Cerebellum (tissue), 4 donors: ENCODE measurements at places on chromosomes 16 and 17.

GRCh38 chr17:38440614-38441397 lies 12.5 kb downstream of the ARHGAP23 start:
- DNase-seq, result no peak

DNA sequence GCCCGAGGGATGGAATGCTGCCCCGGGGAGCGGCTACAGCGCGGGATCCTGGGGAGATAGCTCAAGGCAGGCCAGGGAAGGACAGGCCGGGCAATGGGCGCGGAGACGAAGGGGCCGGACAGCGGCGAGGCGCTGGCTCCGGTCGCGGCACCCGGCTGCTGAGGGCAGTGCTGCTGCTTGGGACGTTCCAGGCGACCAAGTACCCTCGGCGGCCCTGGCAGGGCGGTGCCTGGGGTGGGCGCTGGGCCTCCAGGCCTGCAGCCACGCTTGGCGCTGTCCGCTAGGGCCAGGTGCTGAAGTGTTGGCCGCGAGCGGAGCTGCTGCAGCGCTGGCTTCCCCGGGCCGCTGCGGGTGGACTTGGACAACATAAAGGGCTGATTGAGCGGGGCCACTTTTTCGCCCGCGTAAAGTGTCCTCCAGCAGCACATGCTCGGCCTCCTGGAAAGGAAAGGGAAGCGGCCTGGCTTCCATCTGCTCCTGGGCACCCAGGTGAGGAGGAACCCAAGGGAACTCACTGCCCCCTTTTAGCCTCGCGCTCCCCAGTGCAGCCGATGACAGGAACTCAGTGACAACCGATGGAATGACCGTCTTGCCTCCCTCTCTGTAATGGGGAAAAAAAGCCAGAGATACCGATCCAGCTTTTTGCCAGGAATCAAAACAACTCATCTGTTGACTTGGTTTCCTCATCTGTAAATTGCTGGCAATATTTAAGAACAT lies 23.7 kb downstream of the CLEC3A start:
- peak; percentile 38 for DNase-seq

DNA sequence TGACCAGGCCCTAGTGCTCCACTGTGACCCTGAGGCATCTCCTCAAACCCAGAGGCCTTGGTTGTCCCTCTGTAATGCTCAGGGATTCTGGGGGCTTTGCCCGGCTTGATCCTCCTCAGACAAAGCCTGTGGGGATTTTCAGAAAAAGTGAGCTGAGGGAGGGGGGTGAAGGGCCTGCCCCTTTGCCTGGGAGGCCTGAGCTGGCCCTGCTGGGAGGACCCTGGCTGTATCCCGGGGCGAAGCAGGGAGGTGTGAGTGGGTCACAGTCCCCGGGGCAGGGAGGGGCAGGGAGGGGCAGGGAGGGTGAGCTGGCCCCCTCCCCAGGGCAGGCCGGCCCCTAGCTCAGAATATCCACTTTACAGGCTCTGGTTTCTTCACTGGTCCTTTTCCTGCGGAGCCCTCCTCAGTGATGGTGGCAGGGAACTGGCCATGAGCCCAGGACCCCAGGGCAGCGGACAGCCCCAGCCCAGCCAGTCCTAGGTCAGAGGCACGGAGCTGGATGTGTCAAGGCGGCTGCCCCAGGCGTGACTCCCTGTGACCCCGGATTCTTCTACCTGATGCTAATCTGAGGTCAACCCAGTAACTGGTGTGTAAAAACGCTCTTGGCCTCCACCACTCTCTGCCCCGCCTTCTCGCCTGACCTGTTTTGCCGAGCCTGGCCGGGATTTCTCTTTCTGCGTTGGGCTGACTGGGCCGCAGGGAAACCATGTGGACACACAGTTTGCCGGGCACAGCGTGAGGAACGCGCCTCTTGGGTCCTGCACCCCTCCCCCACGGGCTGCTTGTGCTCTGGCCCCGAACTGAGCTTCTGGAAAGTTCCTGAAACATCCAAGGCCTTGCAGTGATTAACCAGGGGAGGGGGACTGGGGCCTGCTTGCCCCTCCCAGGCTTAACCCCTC lies 5.8 kb upstream of the FASN start:
- DNase-seq, result peak; percentile 72

DNA sequence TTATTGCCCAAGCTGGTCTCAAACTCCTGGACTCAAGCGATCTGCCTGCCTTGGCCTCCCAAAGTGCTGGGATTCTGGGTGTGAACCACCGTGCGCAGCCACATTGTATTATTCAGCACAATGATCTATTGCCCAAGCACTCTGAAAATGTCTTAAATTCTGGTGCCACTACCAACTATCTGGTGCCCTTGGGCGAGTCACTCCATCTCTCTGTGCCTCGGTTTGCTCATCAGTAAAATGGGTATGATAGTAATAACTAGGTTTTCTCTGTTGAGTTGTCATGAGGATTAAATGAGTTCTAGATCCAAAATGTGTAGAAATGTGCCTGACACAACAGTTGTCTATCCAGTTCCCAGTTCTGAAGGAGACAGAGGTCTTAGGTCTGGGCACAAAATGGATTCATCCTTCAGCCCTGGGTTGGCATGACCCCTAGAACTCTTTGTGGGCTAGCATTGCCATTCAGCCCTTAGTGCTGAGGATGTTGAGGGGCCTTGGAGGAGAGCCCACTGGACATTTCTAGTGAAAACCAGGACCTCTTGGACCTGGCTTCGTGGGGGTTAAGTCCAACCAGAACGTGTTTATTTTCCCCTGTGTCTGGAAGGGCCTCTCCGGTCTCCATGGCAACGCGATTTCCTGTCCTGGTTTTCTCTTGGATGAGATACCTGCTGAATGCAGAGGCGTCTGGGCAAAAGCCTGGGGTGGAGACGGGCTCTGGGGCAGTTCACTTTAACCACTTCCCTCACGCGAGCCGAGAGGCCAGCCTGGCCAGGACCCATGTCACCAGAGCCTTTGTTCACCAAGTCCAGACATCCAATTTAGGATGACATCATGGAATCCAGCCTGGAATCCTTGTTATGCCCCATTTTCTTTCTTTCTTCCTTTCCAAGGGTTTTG lies 43.7 kb upstream of the TNRC6A start:
- peak; percentile 89 for DNase-seq

DNA sequence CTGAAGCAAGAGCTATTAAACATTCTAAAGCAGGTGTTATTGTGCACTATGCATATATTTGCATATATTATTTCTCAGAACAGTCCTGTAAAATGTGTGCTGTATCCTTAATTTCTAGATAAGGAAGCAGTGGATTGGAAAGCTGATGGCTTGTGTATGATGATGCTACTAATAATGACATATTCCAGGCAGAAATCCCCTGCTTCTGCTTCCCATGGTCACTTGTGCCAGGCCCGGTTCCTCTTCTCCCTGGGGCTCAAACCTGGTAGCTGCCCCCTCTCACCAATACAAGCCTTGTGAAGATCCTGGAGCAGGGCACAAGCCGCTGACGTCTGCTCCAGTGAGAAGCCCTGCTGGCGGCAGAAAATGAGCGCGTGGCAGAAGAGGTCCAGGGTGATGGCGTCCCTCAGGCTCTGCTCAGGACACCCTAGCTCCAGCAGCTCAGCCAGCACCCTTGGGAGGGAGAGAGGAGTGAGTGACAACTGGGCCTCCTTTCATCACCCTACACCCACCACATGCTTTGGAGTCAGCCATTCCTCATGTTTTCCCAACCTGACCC lies 1.8 kb downstream of the CFAP119 start:
- DNase-seq, result no peak

- DNase-seq, result no peak
These were observed 48.8 kb downstream of the RPA1 start for GRCh38 chr17:1878419-1879121.

DNA sequence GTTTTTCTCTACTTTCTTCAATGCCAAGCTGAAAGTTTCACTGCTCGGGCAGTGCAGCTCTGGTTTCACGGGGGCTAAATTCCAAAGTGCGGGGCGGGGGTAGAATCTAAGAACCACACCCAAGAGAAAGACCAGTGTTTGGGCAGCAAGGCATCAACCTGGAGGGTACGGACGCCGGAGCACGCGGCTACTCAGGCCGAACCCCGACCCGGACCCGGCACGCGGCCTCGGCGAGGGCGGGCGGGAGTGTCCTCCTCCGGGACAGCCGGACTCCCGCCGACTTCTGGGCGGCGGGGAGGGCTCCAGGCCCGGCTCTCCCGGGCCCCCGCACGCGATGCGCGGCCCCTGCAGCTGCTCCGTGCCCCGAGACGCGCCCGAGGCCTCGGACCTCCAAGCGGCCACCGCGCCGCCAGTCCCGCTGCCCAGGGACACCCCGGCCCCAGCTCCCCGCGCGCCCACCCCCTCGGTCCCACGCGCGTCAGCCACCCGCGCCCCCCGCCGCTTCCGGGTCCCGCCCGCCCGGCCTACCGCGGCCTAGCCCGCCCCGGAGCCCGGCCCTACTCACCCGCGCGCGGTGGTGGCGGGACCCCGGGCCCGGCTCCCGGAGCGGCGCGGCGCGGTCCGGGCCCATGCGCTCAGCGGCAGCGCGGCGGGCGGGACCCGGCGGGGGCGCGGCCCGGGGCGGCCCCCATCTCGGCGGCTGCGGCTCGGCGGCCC lies 561 bp downstream of the AXIN1 start:
- no peak for DNase-seq

GRCh38 chr17:48113201-48113676 lies 5.7 kb downstream of the SNX11 start:
- DNase-seq, result no peak

DNA sequence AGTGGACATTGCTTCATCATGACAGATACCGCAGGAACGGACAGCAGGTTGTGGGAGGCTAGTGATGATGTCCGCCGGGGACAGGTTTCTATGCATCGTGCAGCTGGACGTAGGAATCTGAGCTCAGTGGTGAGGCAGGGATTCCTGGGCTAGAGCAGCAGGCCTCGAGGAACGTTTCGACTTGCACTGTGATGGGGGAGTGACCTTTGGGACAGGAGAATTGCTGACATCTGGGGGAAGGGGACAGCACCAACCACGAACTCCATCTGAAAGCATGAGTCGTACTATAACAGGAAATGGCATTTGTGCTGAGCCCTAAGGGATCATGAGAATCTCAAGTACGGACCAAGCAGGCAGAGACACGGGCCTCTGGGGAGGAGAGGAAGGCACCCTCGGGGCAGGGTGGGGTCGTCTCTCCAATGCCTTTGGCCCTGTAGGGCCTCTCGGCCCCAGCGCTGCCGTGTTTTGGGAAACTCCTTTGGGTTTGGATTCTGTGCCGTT lies 65.8 kb upstream of the ENDOV start:
- no peak for DNase-seq

GRCh38 chr16:87621976-87622713 lies 19.8 kb downstream of the JPH3 start:
- no peak for DNase-seq

DNA sequence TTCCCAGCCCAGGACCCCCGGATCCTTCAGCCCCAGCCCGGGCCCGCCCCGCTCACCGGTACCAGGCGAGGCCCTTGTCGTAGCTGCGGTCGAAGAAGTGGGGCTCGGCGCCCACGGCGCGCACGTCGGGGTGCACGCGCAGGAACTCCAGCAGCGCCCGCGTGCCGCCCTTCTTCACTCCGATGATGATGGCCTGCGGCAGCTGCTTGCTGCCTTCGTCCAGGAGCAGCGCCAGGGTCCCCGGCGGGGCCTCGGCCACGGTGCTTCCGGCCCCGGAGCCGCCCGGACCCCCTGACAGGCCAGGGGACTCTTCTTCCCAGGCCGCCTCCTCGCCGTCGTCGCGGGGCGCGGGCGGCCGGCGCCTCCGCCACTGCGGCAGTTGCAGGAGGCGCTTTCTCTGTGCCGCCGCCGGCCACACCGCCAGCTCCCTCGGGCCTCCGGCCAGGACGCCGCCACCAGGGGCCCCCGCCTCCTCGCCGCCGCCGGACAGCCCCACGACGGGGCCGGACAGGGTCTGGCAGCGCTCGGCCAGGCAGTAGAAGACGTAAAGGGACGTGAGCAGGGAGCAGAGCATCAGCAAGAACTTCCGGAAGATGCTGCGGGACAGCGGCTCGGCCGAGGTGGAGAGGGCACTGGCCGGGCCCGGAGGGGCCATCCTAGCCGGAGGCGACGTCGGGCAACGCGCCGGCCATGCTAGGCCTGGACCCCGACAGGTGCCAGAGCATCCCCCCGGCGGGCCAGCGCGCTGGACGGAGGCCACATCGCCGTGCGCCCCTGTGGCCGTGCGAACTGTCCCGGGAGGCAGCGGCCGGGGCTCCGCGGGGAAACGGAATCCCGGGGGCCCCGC lies 1.0 kb downstream of the HS3ST3A1 start:
- no peak for DNase-seq

GRCh38 chr16:14186007-14186794 lies 115.1 kb downstream of the MRTFB start:
- DNase-seq, result no peak

DNA sequence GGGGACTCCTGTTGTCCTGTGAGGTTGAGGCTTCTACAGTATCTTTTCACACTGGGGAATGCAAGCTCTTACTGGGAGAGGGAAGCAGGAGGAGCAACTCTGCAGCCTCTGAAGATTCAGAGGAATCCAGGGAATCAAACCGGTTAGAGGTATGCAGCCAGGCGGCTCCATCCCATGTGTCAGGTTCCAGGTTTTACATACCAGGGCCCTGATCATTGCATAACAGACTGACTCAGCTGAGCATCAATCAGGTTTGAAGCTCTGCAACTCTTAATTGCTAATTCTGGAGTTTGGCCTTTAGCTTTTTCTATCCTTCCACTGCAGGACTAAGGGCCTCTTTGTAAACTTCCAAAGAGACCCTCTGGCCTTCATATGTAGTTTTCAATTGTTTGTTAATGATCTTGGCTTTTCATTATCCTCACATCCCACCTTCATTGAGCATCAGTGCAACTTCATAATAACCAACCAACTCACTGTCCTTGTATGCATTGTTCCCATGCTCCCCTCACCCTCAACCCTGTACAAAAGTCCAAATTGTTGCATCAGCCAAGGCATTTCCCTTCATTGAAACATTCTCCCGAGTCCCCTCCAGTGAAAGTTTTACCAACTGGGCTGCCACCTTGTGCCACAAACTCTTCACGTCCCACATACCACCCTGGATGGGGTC lies 59.7 kb upstream of the DHX40 start:
- no peak for DNase-seq

DNA sequence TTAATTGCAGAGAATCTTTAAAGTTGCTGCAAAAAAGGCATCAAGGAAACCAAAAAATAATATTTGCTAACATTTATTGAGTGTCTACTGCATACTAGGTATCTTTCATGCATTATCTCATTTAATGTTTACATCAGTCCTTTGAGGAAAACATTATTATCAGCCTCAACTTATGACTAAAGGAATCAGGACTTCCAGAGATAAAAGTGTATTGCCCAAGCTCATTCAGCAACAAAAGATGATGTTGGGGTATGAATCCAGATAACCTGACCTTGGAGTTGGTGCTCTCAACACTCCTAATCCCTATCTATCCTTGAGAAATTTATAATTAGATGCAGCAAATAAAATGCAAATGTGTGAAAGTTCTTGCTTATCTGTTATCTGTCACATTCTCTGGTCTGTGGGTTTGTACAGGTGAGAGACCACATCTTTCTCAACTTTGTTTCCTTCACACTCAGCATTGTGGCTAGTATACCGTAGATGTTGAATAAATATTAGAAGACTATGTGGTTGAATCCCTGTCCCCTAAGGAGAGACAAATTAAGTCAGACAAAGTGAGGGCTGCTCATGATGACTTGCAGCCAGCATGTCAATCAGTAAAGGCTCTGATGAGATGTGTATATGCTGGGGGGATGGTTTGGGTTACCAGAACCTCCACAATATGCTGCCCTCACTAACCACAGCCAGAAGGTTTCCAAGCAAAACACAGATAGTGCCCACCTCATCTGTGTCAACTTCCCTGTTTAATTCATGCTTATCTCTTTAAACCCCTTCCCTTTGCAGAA lies 82.6 kb downstream of the NOG start:
- no peak for DNase-seq

- no peak for DNase-seq
These were observed 32.3 kb downstream of the TNFRSF13B start for GRCh38 chr17:16939606-16940115.
